ENCODE measurements at places on chromosomes 6 and 20. TPM values are rescaled to one million over a fixed set of nuclear protein-coding genes. Genes with fewer than 3 reads are reported as not detected.

ZNF391 gene
- 1.7 TPM for total RNA-seq

TMEM74B gene
- total RNA-seq = not detected

OOEP gene
- total RNA-seq = not detected

ZNF341 gene
- 1.00 TPM for total RNA-seq

TREM2 gene
- total RNA-seq = not detected

SMOC2 gene
- not detected for total RNA-seq

BHLHE23 gene
- total RNA-seq = not detected

ATRN gene
- 46.0 TPM for total RNA-seq

EYS gene
- total RNA-seq = not detected

BLOC1S5 gene
- 18.9 TPM for total RNA-seq

EFCAB8 gene
- total RNA-seq = not detected

WFDC5 gene
- total RNA-seq = not detected

COX4I2 gene
- total RNA-seq = not detected

TBX18 gene
- total RNA-seq = 3.2 TPM

PBX2 gene
- total RNA-seq = 41.6 TPM

EDN1 gene
- total RNA-seq = 1.3 TPM

HLA-DQB1 gene
- total RNA-seq = not detected

RNF114 gene
- 105 TPM for total RNA-seq

MOG gene
- not detected for total RNA-seq

LST1 gene
- total RNA-seq = not detected

ANKRD66 gene
- not detected for total RNA-seq

CCN6 gene
- not detected for total RNA-seq

ULBP1 gene
- 0.12 TPM for total RNA-seq

LINC00237 gene
- not detected for total RNA-seq

KIZ gene
- total RNA-seq = 20.9 TPM

LTB gene
- not detected for total RNA-seq

MRS2 gene
- 32.0 TPM for total RNA-seq

CEBPB gene
- total RNA-seq = 145 TPM

CPNE5 gene
- total RNA-seq = under 0.01 TPM

CPXM1 gene
- 3.5 TPM for total RNA-seq

ZHX3 gene
- total RNA-seq = 64.6 TPM

CALHM4 gene
- not detected for total RNA-seq

SLC39A7 gene
- 129 TPM for total RNA-seq

TFAP2A gene
- not detected for total RNA-seq

ATP5F1E gene
- 24.0 TPM for total RNA-seq

SYNCRIP gene
- 110 TPM for total RNA-seq

DLK2 gene
- total RNA-seq = 0.66 TPM

TFAP2C gene
- total RNA-seq = 9.5 TPM

NELFCD gene
- 72.0 TPM for total RNA-seq

TMEM63B gene
- total RNA-seq = 25.3 TPM

MYB gene
- 0.12 TPM for total RNA-seq

BMP7 gene
- total RNA-seq = not detected

TNXB gene
- 5.9 TPM for total RNA-seq

COL20A1 gene
- total RNA-seq = not detected

C20orf141 gene
- not detected for total RNA-seq
